ENCODE measurements at places on chromosomes 5 and 9.
A peak's percentile ranks its signal among the peaks of the same experiment; 100 is the strongest.

DNA sequence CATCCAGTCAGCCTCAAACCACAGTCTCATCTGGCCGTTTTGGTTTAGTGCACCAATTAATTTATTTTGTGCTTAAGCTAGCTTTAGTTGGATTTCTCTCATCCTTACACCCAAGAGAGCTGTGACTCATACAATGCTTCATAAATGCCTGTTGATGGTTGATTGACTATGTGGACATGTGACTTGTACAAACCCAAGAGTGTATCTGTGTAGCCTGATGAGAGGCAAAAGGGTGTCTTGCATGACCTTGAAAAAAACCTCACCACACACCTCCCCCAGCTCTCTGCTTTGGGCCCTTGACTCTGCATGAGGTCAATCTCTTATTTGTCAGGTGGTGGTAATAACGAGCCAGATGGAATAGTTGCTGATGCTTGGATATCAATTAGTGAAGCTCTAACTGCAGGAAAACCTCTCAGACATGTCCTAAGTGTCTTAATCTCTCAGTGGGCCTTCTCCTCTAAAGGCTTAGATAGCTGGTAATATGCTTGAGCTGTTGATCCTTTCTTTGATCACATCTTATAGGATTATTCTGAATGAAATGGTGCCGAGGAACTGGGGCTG lies 10.6 kb upstream of the GLRA1 start:
- peak; percentile 53 for DNase-seq

GRCh38 chr5:147084702-147085101 lies 150.1 kb upstream of the STK32A start:
- peak; percentile 49 for DNase-seq

DNA sequence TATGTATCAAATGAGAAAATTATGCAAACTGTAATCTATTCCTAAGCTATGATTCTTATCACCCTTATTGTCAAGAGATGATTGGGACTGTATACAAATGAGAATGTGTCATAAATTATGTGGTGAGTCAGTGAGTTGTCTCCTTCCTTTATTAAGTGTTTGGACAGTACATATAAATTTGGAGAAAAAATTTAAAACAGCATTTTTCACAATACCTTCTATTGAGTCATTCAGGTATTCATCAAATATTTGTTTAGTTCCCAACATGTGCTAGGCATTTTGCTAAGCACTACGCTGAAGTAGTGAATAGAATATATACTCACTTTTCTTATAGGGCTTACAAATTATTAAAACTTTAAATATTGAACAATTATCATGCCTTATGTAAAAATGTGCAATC lies 36.3 kb upstream of the PTPRD start:
- no peak for DNase-seq

DNA sequence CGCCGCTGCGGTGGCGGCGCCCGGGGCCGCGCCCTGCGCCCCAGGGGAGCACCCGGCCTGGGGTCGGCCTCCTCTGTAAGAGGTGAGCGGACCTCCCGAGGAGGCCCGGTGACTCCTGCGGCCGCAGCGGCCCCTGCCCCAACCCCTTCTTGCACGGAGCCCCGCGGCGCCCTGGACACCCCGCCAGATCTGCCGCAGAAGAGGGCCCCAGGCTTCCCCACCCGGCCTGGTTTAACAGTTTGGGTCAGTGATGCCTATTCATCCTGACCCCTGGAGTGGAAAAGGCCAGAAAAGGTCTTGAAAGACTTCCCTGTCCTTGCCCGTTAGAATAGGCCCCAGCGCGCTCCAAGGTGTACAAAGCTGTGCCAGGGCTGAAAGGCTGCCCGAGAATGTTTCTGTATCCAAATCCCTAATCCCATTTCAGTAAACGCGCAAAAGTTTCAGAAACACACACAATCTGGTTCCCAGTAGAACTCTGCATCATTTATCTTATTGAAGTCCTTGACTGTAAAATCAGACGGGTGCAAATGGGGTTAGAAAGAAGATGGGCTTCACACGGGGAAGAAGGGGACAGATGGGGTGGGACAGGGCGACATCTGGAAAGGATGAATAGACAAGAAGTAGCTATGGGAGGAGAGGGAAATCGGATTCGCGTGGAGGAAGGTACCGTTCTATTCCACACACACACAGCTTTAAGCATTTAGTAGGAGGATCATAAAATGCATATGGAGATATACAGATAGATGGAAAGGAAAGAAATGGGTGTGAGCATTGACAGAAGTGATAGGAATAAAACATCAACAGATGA lies 1.1 kb upstream of the SSBP2 start:
- DNase-seq, result peak; percentile 87

GRCh38 chr5:89733772-89734171 lies 675.8 kb downstream of the CETN3 start:
- DNase-seq, result no peak

GRCh38 chr5:157550663-157551062 lies 24.9 kb downstream of the ADAM19 start:
- DNase-seq, result no peak

- DNase-seq, result no peak
Observed at GRCh38 chr9:86563350-86563749, 209.1 kb upstream of the TUT7 start.

DNA sequence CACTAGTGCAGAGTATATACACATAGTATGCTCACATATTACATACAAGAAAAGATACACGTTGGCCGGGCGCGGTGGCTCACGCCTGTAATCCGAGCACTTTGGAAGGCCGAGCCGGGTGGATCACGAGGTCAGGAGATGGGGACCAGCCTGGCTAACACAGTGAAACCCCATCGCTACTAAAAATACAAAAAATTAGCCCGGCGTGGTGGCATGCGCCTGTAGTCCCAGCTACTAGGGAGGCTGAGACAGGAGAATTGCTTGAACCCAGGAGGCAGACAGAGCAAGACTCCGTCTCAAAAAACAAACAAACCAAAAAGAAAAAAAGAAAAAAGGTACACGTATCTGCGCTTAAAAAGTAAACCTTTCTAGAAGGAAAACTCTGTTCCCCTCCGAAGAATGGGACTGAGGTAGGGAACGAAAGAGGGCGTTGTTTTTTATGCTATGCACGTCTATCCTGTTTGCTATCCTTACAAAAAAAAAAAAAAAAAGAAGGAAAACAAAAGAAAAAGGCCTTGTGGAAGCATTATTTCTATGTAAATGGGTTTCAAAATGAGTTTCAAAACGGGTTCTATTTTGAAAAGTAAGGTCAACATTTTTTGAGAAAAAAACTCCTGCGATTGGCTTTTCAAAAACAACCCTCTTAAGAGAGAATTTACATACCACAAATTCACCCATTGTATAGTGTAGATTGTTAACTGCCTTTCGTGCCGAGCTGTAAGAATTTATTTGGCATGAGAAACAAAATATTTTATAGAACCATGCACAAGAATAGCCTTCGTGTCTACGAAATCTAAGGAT lies 1.2 kb downstream of the AK3 start:
- no peak for DNase-seq

GRCh38 chr9:93037476-93037971 lies 21.0 kb upstream of the SUSD3 start:
- DNase-seq, result no peak

GRCh38 chr9:111098093-111098492 lies 59.8 kb upstream of the LPAR1 start:
- peak; percentile 30 for DNase-seq

GRCh38 chr5:54370982-54371381 lies 60.6 kb upstream of the ARL15 start:
- DNase-seq, result no peak

DNA sequence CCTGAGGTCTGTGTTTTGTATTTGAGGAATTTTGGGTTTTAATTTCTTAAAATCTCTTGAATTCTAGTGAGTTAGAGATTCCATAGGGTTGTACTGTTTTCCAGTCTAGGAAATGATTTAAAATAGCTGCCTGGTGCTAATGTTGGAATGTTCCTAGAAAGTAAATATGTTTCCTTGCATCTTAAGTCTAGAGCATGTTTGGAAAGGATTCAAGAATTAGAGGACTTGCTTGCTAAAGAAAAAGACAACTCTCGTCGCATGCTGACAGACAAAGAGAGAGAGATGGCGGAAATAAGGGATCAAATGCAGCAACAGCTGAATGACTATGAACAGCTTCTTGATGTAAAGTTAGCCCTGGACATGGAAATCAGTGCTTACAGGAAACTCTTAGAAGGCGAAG lies 41.8 kb downstream of the LMNB1 start:
- DNase-seq, result no peak
